ENCODE measurements at places on chromosomes 4 and X. TPM values are rescaled to one million over a fixed set of nuclear protein-coding genes. Genes with fewer than 3 reads are reported as not detected.

DNA sequence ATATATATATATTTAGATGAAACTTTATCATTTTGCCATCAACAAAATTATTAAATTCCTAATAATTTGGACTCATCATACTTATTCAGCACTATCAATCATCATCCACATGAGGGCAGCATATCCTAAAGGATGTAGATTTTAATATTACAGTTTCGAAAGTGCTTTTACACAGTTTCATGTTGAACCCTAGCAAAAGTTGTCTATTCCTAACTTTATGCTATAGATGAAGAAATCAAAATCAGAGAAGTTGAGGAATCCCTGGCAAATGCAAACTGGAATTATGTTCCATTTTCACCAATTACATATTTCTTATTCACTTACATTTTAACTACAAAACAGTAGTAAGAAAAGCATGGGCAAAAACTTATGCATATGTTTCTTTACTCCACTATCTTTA, 36.6 kb upstream of the UGT2A1 start:
- DNase-seq: no peak

DNA sequence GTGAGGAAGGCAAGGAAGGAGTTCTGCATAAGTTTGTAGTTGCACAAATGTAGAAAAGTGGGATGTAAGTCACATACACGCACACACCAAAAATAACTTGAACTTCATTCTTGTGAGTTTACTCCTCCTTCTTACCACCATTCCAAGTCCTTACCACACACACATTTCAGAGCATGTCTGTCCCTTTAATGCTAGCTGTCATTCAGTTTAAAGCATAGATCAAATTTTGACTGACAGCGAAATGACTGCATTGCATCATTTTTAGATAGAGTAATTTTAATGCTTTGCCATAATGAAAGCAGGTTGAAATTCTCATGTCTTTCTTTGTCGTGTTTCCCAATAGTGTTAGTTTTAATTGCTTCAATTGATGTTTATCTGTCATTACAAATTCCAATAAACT, 629.6 kb upstream of the HTR2C start:
- DNase-seq: no peak

The GLRA2 gene
- not detected for polyA plus RNA-seq

- DNase-seq: no peak
These were observed 522.3 kb downstream of the TRIML1 start for GRCh38 chr4:188661502-188661901.

The SOD3 gene
- 136 TPM for polyA plus RNA-seq

The IL1RAPL1 gene
- 0.13 TPM for polyA plus RNA-seq

- no peak for DNase-seq
These were observed 218.2 kb downstream of the AASDH start for GRCh38 chr4:56169061-56169460.

- no peak for DNase-seq
These were observed 48.1 kb downstream of the PCDH7 start for GRCh38 chr4:30768277-30768676.

- DNase-seq: no peak
These were observed 886.4 kb upstream of the ADGRL3 start for GRCh38 chr4:60313611-60314178.

- DNase-seq: no peak
These were observed 660 bp upstream of the COL25A1 start for GRCh38 chr4:109303140-109303496.

The ZCCHC18 gene
- polyA plus RNA-seq: 2.5 TPM
